ENCODE measurements at places on chromosomes 1 and 21.

DNA sequence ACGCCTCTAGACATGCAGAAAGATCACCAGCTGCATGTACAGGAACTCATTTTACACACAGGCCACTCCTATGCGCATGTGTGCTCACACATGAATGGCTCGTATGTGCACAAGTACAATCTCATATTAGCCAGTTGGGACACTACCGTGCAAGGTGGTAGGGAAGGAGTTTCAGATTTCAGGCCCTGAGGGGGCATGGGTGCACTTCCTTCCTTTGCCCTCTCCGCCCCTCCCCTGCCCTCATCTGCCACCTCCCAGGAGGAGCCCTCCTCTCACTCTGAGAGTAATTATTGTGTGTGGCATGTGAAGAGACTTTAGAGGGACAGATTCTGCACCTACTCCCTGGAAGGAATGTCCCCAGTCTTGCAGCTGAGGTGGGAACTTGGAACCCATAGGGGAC lies 14.8 kb downstream of the EDN2 start:
- DNase-seq = no peak

DNA sequence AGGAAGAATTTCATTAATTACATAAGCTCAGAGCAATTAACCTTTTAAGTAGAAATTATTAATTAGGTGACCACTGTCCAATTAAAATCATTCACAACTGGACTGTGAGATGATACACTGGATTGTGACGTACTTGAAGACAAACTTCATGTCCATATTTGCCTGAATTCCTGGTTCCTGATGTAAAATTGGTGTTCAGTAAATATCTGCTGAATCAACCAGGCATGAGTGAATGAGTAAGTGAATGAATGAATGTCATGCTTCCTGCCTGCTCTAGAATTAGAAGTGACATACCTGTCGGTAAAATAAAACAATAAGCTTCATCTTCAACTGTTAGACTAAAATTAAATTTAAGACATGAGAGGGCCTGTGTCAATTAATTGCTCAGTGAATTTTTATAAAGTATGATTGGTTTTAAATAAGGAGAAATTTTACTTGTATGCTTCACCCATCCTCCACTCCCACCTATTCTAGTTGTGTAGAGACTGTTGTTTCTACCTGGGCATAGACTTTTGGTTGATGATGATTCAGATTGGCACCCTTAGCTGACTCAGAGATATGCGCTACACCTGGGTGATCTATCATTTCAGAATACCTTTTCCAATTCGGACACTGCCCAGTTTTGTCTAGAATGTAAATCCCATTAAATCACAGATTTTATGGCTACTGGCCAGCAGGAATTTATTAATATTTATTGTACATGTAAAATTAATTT lies 56.9 kb upstream of the PTGS2 start:
- no peak for DNase-seq

- DNase-seq = peak; percentile 65
Measured at GRCh38 chr1:234875953-234876855, 252.4 kb downstream of the TOMM20 start.

GRCh38 chr1:18315449-18315848 lies 165.3 kb upstream of the KLHDC7A start:
- DNase-seq = no peak

DNA sequence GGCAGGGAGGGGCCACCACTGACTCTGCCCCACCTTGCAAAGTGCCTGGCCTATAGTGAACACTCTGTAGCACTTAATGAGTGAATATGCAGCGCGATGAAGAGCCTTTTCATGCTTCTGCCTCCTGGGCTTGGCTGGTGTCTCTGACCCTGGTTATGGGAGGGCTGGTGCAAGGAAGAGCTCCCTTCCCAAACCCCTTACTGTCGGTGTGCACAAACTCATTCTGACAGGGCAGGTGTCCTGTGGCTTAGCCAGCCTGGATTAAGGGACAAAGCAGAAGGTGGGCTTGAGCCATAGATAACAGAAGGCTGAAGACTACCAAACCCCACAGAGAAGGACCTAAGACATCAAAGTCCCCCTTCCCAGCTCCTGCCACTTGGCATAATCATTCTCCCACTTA lies 2.0 kb upstream of the NCMAP start:
- DNase-seq = no peak

DNA sequence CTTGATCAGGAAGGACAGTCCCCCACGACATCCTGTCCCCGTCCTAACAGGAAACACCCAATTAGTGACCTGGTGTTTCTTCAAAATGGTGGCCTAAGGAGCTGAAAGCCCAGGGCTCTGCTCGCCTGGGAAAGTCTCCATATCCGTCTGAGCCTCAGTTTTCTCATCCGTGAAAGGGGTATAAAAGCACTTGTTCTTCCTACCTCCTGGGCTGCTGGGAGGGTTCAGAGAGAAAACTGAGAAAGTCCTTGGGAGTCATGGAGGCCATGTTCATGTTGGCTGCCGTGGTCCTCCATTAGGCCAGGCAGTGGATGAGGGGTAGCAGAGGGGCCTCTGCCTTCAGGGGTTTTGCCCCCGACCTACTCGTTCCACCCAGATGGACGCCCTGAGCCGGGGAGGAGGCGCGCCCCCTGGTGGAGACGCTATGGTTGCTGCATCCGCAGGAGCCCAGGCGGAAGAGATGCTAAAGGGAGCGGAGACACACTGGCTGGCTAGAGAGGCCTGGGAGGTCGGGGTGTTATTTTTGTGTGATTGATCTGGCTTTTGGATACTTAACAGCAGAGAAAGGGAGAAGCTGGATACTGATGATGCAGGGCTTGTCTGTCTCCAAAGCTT lies 113.5 kb downstream of the PRDM2 start:
- peak; percentile 71 for DNase-seq
